ENCODE measurements at places on chromosomes 12 and 14.

- DNase-seq = no peak
Measured at GRCh38 chr12:28390761-28391385, 200.6 kb downstream of the CCDC91 start.

GRCh38 chr12:46442738-46443137 is 70.2 kb upstream of the SLC38A2 start:
- no peak for DNase-seq

- no peak for DNase-seq
Measured at GRCh38 chr12:84732828-84733340, 179.7 kb downstream of the SLC6A15 start.

- no peak for DNase-seq
Measured at GRCh38 chr14:36805131-36805559, 143.5 kb downstream of the PAX9 start.
